ENCODE measurements at places on chromosomes 7 and 10. TPM values are rescaled to one million over a fixed set of nuclear protein-coding genes. Genes with fewer than 3 reads are reported as not detected.

GRCh38 chr10:77162697-77163096 lies 474.9 kb downstream of the KCNMA1 start:
- no peak for DNase-seq

GRCh38 chr7:2628130-2628482 lies 3.7 kb upstream of the TTYH3 start:
- DNase-seq: no peak

- peak; percentile 82 for DNase-seq
Observed at GRCh38 chr10:89207801-89208551, 859 bp upstream of the CH25H start.

DNA sequence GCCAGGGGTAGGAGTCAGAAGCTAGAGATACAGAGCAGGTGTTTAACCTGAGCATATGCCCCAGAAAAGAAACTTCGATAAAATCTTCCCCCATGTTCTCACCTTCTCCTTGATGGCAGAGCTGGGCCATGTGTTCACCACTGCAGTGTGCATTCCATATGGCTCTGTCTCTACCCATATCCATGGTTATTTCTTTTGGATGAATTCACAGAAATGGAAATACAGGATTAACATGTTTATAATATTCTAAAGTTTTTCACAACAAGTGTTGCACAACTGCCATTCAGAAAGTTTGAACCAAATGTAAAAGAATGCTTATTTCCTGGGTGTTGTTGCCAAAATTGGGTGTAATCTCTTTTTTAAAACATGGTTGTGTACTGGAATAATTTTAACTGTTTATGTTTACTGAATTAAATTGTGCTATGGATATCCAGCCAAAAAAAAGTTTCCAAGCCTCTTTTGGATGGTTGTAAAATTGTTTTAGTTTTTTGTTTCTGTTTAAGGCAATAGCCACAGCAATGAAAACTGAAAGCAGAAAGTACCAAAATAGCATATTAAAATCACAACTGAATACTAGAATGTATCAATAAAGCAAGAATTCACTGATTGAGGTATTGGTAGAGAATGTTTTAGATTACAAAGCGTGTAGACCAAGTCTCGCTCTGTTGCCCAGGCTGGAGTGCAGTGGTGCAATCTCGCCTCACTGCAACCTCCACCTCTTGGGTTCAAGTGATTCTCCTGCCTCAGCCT lies 19.9 kb upstream of the CCNY start:
- DNase-seq: no peak

Gene PHKG1
- total RNA-seq: 15.3 TPM

DNA sequence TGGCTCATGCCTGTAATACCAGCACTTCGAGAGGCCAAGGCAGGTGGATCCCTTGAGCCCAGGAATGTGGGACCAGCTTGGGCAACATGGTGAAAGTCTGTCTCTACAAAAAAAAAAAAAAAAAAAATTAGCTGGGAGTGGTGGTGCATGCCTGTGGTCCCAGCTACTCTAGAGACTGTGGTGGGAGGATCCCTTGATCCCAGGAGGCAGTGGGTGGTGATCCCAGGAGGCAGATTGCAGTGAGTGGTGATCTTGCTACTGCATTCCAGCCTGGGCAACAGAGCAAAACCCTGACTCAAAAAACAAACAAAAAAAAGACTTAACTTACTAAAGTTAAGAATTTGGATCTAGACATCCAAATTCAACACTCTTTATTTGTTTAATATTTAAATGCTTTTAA lies 10.2 kb upstream of the ADO start:
- no peak for DNase-seq

DNA sequence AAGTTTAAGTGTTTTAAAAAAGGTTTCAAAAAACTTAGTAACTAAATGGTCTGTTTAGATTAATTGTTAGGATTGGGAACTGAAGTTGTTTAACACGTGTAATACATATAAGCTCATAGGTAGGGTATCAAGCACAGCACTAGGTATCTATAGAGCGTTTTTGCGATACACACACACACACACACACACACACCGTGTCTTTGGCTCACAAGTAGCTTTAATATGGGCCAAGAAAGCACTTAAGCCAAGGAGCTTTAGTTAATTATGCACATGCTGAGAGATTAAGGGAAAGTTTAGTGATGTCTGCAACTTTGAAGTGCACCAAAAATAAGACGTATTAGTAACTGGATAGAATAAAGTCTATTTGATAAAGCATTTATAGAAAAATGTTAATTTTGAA lies 93.8 kb upstream of the CNTNAP2 start:
- DNase-seq: no peak

Gene RNF148
- 0.48 TPM for total RNA-seq

DNA sequence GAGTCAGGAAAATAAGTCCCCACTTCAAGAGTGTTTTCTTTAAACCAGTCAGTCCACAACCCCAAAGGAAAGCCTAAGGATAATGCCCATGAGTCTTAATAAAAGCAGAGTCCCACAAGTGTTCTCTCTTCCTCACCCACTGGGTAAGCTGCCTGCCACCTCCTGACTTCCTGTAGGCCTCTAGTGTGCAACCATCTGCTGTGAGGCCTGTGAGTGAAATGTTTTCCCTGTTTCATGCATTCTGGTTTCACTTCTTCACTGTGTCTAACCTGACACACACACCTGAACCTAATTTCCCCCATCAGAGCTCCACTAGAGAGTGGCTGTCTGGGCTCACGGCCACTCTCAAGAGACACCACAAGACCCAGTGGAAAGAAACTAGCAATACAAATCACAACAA lies 38.9 kb upstream of the GDF10 start:
- no peak for DNase-seq
